ENCODE measurements at places on chromosomes 1 and 21.

DNA sequence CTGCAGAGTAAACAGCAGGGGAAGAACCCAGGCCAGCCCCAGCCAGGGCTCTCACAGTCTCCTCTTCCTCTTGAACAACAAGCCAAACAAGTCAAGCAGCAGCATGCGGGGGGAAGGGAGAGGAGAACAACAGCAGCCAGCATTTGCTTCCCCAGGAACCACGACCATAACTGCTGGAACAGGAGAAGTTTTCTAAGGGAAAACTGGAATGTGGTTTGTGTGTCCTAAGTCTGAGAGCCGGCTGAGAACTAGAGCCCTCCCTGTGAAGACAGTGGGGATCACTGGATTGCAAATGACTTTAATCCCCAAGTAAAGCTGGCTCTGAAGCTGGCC, 48.2 kb downstream of the COQ8A start:
- DNase-seq = no peak

DNA sequence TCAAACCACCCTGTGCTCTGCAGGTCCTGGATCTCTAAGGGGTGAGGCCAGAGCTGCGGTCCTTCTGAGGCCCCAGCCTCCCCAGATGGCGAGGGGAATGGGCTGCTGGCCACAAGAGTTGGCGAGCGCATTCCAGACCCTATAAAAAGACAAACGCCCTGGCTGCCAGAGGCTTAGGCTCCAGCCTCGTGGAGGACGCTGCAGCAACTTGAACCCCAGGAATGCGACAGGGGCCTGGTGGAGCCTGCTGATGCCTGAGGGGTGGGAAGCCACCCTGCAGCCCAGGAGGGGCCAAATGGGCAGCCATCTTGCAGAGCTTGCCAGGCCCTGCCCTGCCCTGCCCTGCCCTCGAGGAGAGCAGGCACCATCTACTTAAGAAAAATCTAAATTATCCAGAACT, 8.6 kb downstream of the CACNA1S start:
- DNase-seq = no peak

GRCh38 chr1:111214884-111215283, 12.6 kb upstream of the CHI3L2 start:
- no peak for DNase-seq

GRCh38 chr1:226268421-226269124, 40.4 kb downstream of the LIN9 start:
- peak; percentile 8 for DNase-seq

DNA sequence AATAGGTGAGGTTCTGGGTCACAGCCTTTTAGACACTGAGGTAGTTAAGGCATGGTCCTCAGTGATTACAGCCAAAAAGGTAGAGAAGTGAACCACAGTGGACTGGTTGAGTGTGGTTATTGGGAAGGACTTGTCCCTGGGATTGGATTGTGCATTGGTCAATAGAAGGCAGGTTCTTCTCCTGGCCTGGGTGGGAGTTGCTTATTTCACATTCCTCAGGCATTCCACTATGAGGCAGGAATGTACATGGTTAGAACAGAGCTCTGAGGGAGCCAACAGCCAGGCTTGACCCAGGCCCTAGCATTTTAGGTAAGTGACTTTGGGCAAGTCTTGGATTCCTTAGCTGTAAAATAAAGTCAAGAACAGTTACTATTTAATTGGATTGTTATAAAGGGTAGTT, 97.9 kb upstream of the MARK1 start:
- DNase-seq = no peak

DNA sequence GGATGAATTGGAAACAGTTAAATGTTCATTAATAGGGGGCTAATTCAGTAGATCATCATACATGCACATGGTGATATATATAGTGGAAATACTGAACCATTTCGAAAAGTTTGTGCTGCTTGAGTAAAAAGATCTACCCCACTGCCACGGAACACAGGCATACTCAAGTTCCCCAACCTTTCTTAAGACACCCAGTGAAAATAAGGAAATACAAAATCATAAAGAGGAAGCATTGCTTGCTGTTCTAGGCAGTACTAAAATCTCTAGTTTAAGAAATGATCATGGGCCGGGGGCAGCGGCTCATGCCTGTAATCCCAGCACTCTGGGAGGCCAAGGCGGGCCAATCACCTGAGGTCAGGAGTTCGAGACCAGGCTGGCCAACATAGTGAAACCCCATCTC, 37.6 kb upstream of the KIRREL1 start:
- no peak for DNase-seq

- no peak for DNase-seq
These were observed 88.6 kb upstream of the LYPLAL1 start for GRCh38 chr1:219085082-219085481.

DNA sequence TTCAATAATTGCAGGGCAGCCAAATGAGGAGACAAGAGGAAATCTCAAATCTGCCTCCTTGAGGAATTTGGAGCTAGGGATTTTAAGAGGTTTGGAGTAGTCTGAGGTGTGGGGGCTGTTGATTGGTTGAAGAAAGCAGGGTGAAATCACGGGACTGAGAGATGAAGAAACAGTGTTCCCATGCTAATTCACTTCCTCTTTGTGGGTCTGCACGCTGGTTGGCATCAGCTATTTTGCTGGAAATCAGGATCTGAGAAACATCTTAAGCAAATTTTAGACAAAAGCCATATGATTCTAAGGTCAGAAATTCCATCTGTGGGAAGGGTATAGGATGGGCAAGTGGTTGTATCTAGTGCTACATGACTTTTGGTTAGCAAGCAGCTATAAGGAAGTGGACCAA, 107.1 kb upstream of the PAXBP1 start:
- DNase-seq = no peak

DNA sequence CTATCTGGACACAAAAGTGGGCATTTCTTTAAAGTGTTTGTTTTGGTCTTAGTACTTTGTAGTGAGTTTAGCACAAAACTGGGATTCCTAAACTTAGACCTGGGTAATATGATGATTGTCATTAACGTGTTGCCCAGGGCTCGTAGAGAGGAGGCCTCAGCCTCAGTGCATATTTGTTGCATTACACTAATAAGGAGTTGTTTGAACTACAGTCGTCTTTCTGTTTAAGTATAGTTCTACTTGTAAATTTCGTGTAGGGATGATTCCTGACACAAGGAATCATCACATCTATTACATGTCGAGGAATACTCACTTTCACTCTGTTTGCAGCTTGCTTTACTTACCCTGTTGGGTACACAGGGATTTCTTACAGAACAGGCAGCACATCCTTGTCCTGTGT, 85.0 kb downstream of the PRDM2 start:
- no peak for DNase-seq

DNA sequence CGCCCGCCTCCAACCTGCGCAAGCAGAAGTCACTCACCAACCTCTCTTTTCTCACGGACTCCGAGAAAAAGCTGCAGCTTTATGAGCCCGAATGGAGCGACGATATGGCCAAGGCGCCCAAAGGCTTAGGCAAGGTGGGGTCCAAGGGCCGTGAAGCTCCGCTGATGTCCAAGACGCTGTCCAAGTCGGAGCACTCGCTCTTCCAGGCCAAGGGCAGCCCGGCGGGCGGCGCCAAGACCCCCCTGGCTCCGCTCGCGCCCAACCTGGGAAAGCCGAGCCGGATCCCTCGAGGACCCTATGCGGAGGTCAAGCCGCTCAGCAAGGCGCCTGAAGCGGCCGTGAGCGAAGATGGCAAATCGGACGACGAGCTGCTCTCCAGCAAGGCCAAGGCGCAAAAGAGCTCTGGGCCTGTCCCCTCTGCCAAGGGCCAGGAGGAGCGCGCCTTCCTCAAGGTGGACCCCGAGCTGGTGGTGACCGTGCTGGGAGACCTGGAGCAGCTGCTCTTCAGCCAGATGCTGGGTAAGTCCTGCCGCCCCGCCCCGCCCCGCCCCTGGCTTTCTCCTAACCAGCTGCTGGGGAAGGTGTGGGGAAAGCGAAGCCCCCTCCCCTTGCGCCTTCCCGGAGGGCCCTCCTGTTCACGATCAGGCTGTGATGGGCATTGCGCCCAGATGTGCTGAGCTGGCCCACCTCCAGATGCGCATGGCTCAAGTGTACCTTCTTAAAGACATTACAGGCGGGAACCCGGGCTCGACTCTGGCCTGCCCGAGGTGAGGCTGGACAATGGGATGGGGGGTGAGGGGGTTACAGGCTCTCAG, 110.2 kb downstream of the NAV1 start:
- DNase-seq = no peak

GRCh38 chr1:16038620-16038912, 5.0 kb upstream of the CLCNKB start:
- DNase-seq = no peak

GRCh38 chr1:46556822-46557221, 5.4 kb upstream of the KNCN start:
- no peak for DNase-seq

Data from Panc1 (cell line).